IMR-90 (cell line): ENCODE measurements at places on chromosomes 7 and 10. TPM values are rescaled to one million over a fixed set of nuclear protein-coding genes. Genes with fewer than 3 reads are reported as not detected.

The RBM33 gene
- 7.3 and 10.6 TPM in 2 replicates for total RNA-seq

The LOXL4 gene
- 17.5 and 20.8 TPM in 2 replicates for total RNA-seq

The TSPAN15 gene
- total RNA-seq = not detected in 2 replicates

The HGF gene
- total RNA-seq = 38.3 and 50.9 TPM in 2 replicates

The GIMAP2 gene
- under 0.01 TPM in 1 of 2 replicates, not detected in the other for total RNA-seq

The GPR85 gene
- total RNA-seq = 5.0 and 5.4 TPM in 2 replicates

The IKZF1 gene
- not detected in 2 replicates for total RNA-seq

The ATOH7 gene
- not detected in 2 replicates for total RNA-seq

The AKR1D1 gene
- not detected in 2 replicates for total RNA-seq

The CACNB2 gene
- 0.28 and 0.36 TPM in 2 replicates for total RNA-seq

The SYPL1 gene
- total RNA-seq = 19.0 and 35.6 TPM in 2 replicates

The TOMM7 gene
- total RNA-seq = 67.2 and 125 TPM in 2 replicates

The AGMO gene
- total RNA-seq = not detected in 2 replicates

The SPAM1 gene
- not detected in 2 replicates for total RNA-seq

The DYDC2 gene
- not detected in 2 replicates for total RNA-seq

The AGAP6 gene
- total RNA-seq = 1.9 and 2.3 TPM in 2 replicates

The GRID2IP gene
- not detected in 2 replicates for total RNA-seq

The DLX5 gene
- total RNA-seq = not detected in 2 replicates

The ING3 gene
- total RNA-seq = 11.3 and 14.4 TPM in 2 replicates

The LRIT1 gene
- not detected in 2 replicates for total RNA-seq

The HOXA3 gene
- 0.83 and 0.90 TPM in 2 replicates for total RNA-seq

The GPR26 gene
- not detected in 2 replicates for total RNA-seq

The TCAF2 gene
- total RNA-seq = 3.3 and 3.4 TPM in 2 replicates

The VKORC1L1 gene
- total RNA-seq = 14.5 and 19.4 TPM in 2 replicates

The FGL2 gene
- total RNA-seq = 0.56 and 1.3 TPM in 2 replicates

The ST8SIA6 gene
- total RNA-seq = 0.18 and 0.56 TPM in 2 replicates

The GRM3 gene
- not detected in 2 replicates for total RNA-seq

The UTF1 gene
- total RNA-seq = not detected in 2 replicates

The CEP55 gene
- total RNA-seq = 23.5 and 30.8 TPM in 2 replicates

The SHTN1 gene
- 0.54 and 1.4 TPM in 2 replicates for total RNA-seq

The CALML5 gene
- not detected in 2 replicates for total RNA-seq

The LLCFC1 gene
- not detected in 2 replicates for total RNA-seq

The CFAP43 gene
- total RNA-seq = under 0.01 TPM in 1 of 2 replicates, not detected in the other

The OR6V1 gene
- total RNA-seq = not detected in 2 replicates

The ZNF853 gene
- total RNA-seq = 3.3 and 3.4 TPM in 2 replicates

The CLEC2L gene
- total RNA-seq = not detected in 2 replicates

The CYP3A7 gene
- not detected in 2 replicates for total RNA-seq

The TRIM8 gene
- total RNA-seq = 25.5 and 30.0 TPM in 2 replicates

The CHPF2 gene
- total RNA-seq = 26.2 and 26.9 TPM in 2 replicates

The KDM7A gene
- total RNA-seq = 2.3 and 2.5 TPM in 2 replicates

The DLX6 gene
- not detected in 2 replicates for total RNA-seq

The TMEM229A gene
- total RNA-seq = not detected in 2 replicates

The TAS2R5 gene
- total RNA-seq = under 0.01 and 0.36 TPM in 2 replicates

The NRP1 gene
- total RNA-seq = 191 and 227 TPM in 2 replicates

The ADCYAP1R1 gene
- not detected in 2 replicates for total RNA-seq

The ANXA8 gene
- total RNA-seq = 0.83 and 0.90 TPM in 2 replicates

The NMT2 gene
- total RNA-seq = 41.0 and 51.9 TPM in 2 replicates

The UNC5B gene
- 1.4 and 1.6 TPM in 2 replicates for total RNA-seq

The AKR1C4 gene
- total RNA-seq = not detected in 2 replicates

The LRMDA gene
- under 0.01 TPM in 1 of 2 replicates, not detected in the other for total RNA-seq
